Stimulated activated naive CD8-positive, alpha-beta T cell treated with anti-CD3 and anti-CD28 coated beads, Interleukin-15, amount 100 ng/mL, for 72 hours (primary cell): ENCODE measurements at places on chromosomes 16 and 17.

- peak; percentile 30 for DNase-seq
These were observed 1.8 kb downstream of the SOCS1 start for GRCh38 chr16:11253995-11254912.

DNA sequence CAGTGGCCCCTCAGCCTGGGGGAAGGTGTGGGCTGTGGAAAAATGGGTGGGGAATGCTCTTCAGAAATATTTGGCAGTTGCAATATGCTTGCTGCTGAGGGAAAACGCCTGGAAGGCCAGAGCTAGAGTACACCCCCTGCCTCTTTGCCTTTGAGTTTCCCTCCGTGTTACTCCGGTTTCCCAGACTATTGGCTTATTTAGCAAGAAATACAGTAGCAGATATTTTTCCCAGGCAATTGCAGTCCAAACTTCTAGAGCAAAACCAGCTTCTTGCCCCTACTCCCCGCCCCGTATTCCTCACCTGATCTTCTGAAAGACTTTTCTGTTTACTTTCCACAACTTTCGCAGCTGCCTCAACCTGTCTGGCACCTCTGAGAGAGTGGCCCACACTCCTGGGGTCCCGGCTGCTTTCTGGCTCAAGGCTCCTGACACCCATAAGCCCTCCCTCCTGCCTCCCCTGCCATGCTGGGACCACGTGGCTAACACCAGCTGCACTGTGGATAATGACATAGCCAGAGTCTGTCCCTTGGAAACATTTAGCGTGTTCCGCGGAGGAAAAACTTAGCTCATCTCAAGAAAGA, 45.8 kb upstream of the HELZ start:
- DNase-seq = no peak

DNA sequence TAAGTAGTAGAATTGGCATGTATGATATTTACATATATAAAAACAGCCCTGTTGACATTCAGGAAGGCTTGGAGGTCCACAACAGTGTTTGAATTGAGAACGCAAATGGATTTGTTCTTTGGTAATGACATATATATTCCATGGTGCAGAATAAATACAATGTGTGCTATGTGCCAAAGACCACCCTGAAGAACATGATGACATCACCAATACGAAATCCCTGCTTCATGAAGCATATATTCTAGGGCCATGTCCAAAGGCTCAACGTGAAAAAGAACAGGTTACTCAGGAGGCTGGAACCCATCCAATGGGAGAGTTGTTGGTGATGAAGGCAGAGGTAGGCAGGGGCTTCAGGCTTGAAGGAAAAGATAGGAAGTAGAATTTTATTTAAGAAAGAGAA, 423.9 kb upstream of the MAF start:
- no peak for DNase-seq

DNA sequence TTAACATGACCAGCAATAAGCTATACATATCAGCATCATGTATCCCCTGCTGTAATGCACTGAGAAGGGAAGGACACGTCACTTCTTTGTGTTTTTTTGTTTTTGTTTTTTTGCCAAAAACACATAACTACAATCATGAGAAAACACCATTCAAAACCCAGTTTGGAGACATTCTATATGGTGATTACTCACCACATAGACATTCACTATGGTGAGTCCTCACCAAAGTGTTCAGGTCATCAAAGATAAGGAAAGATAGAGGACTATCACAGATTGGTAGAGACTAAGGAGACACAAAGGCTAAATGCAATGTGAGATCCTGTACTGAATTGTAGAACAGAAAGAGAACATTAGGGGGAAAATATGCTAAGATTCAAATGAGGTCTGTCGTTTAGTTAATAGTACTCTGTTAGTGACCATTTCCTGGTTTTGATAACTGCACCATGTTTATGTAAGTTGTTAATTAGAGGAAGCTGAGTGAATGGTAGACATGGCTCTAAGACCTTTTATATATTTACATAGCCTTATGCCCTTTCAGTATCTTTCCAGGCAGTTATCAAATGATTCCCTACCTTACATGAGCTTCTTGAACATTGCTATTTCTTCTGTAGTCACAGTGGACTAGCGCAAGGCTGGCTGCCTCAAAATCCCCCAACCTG, 46.6 kb downstream of the PIK3R5 start:
- no peak for DNase-seq

DNA sequence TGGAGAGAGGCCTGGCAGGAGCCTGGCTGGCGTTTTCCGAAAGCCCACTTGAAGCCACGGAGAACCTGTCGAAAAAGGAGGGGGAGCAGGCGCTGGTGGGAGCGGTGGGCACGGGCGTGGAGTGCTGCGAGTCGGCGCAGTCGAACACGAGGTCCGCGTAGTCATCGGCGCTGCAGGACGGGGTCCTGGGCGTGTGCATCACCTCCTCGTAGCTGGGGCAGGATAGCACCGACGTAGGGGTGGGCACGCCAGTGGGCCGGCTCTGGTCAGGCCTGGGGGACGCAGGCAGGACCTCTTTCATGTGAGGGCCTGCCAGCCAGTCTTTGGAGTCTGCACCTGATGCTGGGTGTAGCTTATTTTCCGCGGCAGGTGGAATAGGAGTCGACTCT, 63.7 kb downstream of the ZNF778 start:
- no peak for DNase-seq

- DNase-seq = no peak
These were observed 126.9 kb downstream of the MRTFB start for GRCh38 chr16:14198012-14198411.

- DNase-seq = no peak
These were observed 20.5 kb upstream of the PABPN1L start for GRCh38 chr16:88886845-88887521.

DNA sequence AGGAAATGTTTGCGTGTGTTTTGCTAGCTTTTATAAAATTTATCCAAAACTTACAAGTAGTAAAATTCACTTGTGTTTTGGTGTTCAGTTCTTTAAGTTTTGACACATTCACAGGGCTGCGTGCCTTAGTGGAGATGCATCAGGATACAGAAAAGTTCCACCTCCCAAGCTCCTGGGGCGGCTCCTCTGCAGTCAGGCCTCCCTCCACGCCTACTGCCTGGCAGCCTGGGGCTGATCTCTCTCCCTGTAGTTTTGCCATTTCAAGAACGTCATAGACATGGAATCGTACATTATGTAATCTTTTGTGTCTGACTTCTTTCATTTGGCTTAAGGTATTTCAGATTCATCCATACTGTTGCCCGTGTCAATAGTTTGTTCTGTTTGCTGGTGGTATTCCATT, 27.2 kb upstream of the IRF8 start:
- DNase-seq = no peak

GRCh38 chr16:89096768-89097391, 3.2 kb downstream of the ACSF3 start:
- DNase-seq = peak; percentile 83

DNA sequence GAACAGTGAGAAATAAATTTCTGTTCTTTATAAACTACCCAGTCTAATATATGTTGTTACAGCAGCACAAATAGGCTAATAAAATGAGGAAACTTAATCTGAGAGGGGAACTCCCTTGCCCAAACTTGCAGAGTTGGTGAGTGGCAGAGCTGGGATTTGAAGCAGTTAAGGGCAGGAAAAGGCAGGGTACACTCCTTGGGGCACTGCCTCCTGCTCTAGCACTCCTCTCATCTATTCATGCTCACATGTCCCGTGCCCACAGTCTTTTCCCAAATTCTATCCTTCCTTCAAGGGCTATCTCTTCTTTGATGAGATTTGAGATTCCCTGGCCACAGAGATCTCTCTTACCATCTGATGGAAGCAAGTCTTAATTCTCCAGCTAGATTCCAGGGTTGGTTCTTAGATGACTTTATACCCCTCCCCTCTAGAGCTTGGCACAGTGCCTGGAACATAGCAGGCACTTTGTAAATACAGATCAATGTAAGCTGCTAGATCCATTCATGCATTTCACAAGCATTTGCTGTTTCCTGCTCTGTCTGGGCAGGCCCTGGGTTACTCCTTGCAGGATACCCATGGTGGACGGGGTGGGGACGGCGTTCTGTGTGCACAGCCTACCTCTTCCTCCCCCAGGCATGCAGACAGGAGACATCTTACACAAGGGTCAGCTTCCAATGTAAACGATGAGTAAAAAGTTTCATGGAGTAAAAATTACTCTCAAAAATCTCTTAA, 39.2 kb upstream of the ABCC12 start:
- DNase-seq = no peak

DNA sequence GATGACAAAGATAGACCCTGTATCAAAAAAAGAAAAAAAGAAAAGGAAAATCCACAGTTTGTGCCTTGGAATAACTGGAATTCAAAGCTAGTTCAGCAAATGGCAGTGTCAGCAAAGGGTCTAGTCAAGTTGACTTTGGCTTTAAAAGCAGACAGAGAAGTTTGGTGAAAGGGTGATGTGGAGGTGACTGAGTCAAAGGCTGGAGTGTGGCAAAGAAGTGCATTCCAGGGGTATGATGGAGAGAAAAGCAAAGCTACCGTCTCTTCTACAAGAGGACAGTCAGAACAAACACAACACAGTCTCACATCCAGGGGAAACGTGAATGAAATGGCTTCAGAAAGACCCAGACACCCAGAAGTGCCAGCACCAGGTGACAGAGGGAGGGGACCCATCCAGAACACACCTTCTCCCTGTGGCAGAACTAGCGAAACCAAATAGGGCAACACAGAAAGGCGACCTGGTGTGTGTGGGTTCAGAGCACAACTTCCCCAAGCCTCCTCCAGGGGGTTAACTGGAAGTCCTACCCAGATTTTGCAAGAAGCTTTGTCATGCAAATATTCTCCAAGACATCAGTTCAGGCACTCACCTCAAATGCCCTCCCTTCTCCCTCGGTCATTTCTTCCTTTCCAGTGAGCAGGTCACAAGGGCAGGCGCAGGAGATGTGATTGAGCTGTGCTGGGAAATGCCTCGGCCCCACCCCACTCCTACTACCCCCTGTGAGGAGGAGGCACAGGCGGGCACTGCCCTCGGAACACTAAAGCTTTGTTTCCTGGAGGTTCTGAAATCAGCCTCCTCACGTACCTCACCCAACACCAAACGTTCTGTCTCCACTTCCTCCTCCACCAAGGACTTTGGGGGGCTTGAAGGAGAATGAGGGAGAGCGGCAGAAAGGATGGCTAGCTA, 481.9 kb downstream of the SOX9 start:
- DNase-seq = no peak

GRCh38 chr17:77609553-77610517, 348.7 kb upstream of the TNRC6C start:
- DNase-seq = peak; percentile 86

- DNase-seq = no peak
These were observed 47.7 kb upstream of the XYLT1 start for GRCh38 chr16:17518441-17518840.

- DNase-seq = no peak
These were observed 14.6 kb downstream of the RGS11 start for GRCh38 chr16:261031-261691.

DNA sequence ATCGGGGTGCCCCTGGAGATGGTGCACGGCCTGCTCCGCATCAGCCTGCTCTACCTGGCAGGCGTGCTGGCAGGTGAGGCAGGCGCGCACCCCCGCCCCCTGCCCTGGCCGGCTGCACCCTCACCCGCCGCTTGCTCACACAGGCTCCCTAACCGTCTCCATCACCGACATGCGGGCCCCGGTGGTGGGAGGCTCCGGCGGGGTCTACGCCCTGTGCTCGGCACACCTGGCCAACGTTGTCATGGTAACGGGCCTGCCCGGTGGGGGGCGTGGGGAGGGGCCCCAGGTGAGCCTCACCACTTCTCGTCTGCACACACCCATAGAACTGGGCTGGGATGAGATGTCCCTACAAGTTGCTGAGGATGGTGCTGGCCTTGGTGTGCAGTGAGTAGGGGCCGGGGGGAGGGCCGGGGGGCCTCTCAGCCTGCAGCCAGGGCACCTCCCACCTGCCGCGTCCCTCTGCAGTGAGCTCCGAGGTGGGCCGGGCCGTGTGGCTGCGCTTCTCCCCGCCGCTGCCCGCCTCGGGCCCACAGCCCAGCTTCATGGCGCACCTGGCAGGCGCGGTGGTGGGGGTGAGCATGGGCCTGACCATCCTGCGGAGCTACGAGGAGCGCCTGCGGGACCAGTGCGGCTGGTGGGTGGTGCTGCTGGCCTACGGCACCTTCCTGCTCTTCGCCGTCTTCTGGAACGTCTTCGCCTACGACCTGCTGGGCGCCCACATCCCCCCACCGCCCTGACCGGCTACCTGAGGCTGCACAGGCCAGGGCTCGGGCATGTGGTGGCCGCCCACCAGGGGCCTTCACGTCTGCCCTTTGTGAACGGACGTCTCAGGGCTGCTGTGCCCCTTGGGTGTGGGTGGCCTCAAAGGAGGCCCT, 2.1 kb downstream of the RHBDL1 start:
- no peak for DNase-seq

DNA sequence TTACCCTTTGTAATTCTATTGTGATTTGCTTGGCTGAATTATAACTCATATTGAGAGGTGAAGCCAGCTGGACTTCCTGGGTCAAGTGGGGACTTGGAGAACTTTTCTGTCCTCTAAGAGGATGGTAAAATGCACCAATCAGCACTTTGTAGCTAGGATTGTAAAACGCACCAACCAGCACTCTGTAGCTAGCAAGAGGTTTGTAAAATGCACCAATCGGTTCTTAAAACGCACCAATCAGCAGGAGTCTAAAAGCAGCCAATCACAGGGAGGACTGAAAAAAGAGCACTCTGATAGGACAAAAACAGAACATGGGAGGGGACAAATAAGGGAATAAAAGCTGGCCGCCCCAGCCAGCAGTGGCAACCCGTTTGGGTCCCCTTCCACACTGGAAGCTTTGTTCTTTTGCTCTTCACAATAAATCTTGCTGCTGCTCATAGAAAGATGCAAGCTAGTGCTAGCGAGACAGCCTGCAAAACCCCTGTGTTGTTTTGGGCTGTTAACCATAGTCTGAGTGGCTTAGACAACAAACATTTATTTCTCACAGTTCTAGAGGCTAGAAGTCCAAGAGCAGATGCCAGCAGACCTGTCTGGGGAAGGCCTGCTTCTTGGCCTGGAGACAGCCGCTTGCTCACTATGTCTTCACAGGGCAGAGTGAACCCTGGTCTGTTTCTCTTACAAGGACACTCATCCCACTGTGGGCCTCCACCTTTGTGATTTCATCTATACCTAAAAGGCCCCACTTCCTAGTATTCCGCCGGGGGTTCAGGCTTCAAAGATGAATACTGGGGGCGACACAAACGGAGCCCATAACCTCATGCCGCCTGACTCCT, 39.0 kb upstream of the CRISPLD2 start:
- DNase-seq = no peak
